ENCODE measurements at places on chromosomes 4 and X. TPM values are rescaled to one million over a fixed set of nuclear protein-coding genes. Genes with fewer than 3 reads are reported as not detected.

Gene ATP1B4
- total RNA-seq, result not detected

Gene PPID
- 31.0 TPM for total RNA-seq

Gene GRSF1
- total RNA-seq, result 110 TPM

Gene TNIP3
- total RNA-seq, result 0.41 TPM

Gene ENPEP
- not detected for total RNA-seq

Gene FGFBP1
- not detected for total RNA-seq

Gene MAML3
- 1.6 TPM for total RNA-seq

GRCh38 chr4:101321481-101322042 lies 25.8 kb downstream of the PPP3CA start:
- no peak for DNase-seq

- peak; percentile 74 for DNase-seq
Observed at GRCh38 chr4:137961051-137961438, 281.1 kb downstream of the SLC7A11 start.

- DNase-seq, result peak; percentile 21
Observed at GRCh38 chr4:106201373-106201772, 114.6 kb downstream of the TBCK start.

GRCh38 chr4:184983672-184984356 lies 34.5 kb upstream of the HELT start:
- DNase-seq, result peak; percentile 36

DNA sequence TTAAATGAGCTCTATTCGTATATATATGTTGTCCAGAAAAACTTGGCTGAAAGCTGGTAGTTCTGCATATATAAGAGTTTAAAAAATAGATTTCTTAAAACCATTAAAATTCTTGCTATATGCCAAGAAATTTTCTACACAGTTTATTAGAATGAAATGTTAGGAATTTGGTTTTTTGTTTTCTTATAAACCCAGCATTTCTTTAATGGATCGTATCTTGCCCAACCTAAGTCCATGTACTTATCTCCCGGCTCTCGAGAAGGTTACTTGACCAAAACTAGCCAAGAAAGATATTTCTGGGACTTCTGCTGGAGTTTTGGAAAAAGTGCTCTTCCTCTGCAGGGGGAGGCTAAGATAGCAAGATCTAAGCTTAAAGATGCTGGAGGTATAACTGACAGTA lies 4.7 kb upstream of the ASB5 start:
- DNase-seq, result no peak

DNA sequence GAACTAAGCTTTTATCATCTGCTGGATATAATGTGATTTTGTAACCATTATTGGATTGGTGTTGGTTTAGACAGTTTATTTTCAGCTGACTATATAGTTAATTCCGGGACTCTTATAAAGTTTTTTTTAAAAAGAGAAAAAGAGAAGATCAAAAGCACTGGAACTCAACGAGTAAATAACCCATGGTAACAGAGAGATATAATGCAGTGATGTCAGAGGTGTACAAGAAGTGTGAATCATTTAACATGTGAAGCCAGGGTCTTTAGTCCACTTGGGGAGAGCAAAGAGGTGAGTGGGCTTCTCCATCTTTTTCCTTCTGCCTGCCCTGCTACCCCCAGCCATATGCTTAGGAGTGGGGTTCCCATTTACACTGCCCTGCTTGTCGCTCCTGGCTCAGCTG lies 3.2 kb downstream of the TMEM165 start:
- DNase-seq, result no peak

DNA sequence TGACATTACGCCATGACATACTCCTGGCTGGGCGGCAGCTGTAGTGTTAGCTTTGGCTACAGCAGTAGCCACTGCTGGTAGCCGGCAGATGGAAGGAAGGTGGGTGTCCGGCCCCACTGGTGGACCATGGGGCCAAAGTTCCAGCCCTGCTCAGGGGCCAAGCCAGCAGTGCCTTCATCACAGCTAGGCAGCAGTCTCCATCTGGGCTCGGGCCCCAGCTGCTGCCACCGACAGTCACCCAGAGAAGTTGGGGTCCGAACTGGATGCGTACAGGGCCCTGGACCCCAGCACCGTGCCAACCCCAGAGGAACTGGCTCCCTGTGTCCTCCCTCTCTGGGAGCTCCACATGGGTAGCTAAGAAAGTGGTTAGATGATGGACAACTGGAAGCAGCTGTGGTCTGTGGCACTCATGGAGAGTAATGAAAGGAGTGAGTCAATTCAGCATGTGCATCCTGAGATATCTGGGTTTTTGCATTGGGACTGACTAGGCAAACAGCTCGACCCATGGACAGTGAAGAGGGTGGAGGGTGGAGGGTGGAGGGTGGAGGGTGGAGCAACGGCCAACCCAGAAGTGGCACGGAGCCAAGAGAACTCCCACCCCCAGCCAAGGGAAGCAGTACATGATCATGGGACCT lies 366.6 kb upstream of the GRIA3 start:
- DNase-seq, result no peak

- DNase-seq, result no peak
Observed at GRCh38 chrX:120302434-120302833, 8.8 kb downstream of the TMEM255A start.

DNA sequence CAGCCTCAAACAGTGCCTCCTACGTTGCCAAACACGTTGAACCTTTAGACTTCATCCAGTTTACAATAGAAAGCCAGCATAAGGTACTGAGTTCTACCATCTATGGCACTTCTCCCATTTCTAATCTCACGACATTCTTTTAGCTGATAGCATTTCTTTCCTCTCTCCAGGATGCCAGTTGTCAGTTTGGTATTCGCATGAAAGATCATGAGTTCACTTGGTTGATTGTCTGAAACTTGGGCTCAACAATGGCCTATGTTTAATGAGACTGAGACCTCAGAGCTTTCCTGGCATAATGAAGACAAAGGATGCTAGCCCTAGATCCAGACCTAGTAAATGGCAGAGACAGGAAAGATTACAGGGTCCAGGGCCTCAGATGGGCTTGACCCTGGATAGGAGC lies 69.2 kb upstream of the SPRY1 start:
- DNase-seq, result no peak

GRCh38 chr4:99054428-99054994 lies 34.1 kb downstream of the ADH5 start:
- no peak for DNase-seq

DNA sequence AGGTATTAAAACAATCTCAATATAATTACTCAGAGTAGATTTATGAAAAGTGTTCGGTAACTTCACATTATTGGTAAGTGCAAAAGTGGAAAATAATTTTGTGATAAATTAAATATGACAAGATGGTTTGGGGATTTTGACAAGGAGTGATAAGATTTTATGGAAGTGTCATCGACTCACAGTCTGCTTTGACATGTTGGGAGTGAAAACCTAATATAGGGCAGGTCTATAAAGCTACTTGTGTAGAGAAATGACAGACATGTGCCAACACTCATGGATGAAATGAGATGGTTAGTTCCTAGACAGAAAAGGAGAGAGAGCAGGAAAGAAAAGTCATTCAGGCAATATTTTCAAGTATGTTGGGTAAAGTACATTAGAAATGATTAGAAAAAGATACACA lies 456.8 kb downstream of the TRAM1L1 start:
- no peak for DNase-seq

GRCh38 chr4:184934961-184935360 lies 83.3 kb upstream of the HELT start:
- no peak for DNase-seq

Data from HFFc6 (cell line).